ENCODE measurements at places on chromosomes 4 and X.

GRCh38 chrX:140317462-140317861, 187.4 kb downstream of the SOX3 start:
- no peak for DNase-seq

DNA sequence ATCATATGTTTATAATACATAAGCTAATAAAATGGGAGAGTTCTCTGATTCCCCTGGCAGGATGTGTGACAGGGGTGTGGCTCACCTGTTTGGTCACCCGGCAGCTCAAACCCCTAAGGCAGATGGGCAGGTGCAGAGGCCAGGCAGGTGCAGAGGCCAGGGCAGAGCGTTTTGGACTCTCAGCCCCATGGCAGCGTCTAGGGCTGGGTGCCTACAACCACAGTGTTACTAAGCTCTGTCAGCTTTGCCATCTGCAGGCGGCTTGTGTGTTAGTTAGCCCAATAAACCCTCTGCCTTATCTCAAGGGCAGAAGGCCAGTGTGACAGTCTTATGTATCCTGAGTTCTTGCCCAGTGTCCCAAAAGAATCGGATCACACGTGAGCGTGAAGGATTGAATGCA, 54.0 kb upstream of the UGT2B15 start:
- no peak for DNase-seq

GRCh38 chr4:123415977-123416376, 19.4 kb downstream of the SPRY1 start:
- DNase-seq, result no peak

GRCh38 chr4:98706200-98706813, 47.9 kb upstream of the TSPAN5 start:
- no peak for DNase-seq

DNA sequence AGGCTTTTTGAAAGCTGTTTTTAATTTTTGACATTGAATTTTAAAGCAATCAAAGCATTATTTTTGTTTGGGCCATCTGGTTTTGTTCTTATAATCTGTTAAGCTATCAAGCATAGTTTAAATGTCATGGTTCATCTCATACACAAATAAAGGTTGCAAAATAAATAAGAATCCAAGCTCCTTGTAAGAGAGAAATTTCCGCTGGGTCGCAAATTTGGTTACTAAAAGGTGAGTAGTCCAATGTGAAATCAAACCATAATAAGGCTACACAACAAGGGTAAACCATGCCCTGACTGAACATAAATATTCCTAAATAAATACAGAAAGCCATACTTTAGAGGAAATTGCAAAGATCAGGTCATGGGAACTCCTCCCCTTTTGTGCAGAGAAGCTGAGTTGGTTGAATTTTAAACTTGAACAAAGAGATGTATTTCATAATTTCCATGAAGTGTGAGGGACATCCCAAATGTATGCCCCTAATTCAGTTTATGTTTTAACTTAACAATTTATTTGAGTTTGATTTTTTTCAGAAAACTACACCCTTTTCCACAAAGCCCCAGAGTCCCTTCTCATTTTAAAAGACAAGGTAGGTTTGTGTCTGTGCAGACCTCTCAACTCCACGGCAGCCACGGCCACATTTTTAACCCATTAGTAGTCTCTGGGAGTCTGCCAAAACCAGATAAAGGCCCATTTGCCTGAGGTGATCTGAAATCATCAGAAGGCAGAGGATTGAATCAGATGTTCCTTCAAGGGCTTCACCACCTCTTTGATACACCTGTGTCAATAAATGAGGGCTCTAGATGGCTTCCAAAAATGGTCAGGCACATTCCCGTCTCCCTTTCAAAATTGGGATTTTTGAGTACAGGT, 85.2 kb downstream of the PLAC1 start:
- no peak for DNase-seq

DNA sequence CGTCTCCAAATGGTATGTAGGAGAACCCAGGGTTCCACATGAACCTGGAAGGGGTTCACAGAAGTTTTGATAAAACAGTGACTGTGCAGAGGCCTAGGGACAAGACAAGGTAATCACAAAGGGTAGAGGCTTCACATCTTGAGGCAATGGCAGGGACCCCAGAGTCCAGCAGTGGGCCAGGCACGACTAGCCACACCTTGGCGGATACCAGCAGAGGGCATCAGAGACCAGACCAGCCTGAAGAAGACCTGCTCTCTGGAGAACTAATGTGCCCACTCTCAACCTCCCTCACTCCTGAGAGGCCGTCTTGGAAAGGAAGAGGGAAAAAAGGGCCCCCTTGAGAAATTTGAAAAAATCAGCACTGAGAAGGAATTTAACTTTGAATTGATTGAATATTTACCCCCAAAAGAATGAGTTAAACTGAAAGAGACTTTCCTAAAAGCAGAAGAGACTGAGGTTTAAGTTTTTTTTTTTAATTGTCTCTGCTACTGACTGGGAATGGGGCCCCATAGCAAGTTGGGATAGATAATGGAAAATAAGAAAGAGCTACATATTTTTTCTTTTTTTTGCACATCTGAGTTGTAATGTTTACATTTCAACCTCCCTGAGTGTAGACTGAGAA, 243.8 kb upstream of the JADE1 start:
- DNase-seq, result no peak

- DNase-seq, result no peak
Measured at GRCh38 chr4:125735102-125735501, 420.3 kb downstream of the FAT4 start.

DNA sequence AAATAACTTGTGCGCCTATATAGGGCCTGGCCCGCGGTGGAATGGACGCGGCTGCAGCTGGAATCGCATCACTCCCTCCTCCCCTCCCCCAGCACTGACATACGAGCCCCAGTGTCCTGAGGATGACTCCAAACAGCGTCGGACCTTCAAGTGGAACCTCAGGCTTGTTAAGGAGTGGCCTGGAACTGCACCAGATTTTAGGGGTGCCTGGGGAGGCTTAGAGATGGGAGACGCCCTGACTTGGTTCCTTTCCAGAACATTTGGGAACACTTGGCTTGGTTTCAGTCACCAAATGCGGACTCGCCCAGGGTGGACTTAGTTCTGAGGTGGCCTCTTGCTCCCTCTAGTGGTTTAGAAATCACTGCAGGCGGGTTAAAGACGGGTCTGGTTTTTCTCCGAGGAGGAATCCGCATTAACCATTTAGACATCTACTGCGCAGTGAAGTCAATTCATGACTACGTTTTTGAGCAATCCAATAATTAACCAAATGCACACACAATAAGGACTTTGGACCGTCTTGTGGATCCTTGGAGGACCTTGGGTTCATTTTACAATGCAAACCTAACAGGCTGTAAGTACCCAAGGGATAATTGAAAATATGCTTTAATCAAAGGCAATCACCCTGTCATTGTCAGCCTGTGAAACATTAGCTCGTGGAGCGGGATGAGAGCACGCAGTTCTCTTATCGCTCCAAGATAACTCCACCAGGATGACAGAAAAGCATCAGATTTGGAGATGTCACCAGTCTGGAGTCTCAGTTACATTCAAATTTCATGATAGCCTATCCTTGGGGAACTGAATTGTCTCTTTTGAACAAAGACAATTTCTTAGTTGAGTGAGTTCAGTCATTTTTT, 11.2 kb upstream of the PDGFRA start:
- no peak for DNase-seq

DNA sequence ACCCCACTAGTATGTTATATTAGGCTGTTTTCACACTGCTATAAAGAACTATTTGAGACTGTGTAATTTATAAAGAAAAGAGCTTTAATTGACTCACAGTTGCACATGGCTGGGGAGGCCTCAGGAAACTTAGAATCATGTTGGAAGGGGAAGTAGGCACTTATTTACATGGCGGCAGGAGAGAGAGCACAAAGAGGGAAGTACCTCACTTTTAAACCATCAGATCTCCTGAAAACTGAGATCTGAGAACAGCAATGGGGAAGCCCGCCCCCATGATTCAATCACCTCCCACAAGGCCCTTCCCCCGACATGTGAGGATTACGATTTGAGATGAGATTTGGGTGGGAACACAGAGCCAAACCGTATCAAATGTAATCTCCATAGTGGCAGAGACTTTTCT, 45.4 kb upstream of the XK start:
- no peak for DNase-seq

- DNase-seq, result no peak
Measured at GRCh38 chr4:140680686-140681085, 75.5 kb downstream of the TBC1D9 start.
